ENCODE measurements at places on chromosomes 4 and X.

GRCh38 chr4:138894709-138895108 lies 120.9 kb upstream of the NOCT start:
- DNase-seq = no peak

DNA sequence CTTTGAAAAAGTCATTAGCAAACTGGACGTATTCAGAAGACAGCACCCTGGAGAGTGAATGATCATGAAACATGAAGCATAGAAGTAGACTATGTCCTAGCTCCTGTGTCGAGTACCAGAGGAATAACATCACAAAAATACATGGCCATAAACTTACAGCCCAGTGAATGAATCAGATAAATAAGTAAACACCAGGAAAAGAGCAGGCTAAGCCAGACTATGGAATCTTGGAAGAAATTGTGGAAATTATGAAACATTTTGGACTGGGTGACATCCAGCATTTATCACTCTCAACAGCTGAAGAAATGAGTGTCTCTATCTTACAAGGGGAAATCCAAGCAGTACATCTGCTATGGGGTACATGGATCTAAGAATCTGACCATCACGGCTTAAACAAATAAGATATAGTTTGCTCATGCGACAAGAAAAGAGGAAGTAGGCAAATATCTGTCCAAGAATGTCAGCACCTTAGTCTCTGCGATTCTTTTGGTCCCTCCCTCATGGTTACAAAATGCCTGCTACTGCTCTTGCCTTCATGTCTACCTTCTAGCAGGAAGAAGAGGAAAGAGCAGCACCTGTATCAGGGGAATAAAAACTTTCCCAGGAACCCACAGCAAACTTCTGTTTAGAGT lies 481.5 kb downstream of the BCOR start:
- DNase-seq = no peak

GRCh38 chr4:159160242-159160641 lies 57.4 kb downstream of the RAPGEF2 start:
- no peak for DNase-seq

- no peak for DNase-seq
These were observed 47.1 kb upstream of the KLHL34 start for GRCh38 chrX:21705225-21705624.

DNA sequence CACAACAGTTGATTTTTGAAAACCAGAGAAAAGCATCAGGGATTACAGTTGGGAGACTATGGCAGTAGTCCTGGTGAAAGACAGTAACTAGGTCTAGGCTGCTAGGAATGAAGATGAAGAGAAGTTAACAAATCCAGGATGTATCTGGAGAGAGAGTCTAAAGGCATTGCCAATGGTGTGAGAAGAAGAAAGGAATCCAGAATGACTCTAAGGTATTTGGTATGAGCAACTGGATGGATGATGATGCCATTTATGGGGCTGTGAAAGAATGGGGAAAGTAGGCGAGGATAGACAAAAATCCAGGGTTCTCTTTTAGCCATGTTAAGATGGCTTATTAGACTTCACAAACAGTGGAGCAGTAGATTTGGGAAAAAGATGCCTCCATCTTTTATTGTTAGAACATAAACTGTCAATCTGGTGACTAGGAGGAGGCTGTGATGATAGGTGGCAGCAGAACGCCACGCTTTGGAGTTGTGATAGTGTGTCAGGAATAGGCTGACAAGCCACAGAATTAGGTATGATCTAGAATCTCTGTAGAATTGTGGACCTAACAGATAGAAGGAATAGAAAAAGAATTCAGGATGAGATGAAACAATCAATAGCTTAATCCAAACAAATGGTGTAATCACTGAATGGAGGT lies 27.3 kb upstream of the JADE1 start:
- DNase-seq = peak; percentile 41

DNA sequence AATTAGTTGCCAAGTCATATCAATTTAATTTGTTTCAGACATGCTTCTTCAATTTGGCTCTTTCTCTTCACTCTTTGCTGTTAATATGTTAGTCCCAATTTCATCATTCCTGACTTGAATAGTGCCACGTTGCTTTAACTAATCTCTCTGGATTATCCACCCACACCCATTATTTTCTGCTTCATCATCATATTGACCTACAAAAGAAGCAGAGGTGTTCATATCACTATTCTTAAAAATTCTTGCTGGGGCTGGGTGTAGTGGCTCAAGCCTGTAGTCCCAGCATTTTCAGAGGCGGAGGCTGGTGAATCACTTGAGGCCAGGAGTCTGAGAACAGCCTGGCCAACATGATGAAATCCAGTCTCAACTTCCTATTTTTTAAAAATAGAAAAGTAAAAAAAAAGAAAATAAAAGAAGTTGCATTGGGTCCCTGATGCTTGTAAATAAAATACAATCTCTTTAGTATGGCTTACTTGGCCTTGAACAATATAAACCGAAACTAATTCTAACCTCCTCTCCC lies 65.7 kb upstream of the KCNIP4 start:
- DNase-seq = no peak

- DNase-seq = no peak
These were observed 714.2 kb upstream of the LCORL start for GRCh38 chr4:18735740-18736268.

DNA sequence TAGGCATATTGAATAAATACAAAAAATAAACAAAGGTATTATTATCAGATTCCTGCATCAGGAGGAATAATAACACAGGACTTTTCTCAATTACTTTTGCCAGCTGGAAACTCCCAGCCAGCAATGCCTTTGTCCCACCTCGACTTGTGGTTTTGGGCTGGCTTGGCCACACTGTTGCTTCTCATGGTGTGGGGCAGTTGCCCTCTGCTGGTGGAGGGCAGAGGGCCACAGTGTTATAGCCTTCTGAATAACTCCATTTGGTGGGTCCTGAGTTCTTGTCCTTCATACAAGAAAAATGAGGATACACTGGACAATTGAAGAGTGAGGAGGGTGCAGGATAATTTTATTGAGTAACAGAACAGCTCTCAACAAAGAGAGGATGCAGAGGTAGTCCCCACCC lies 1206.0 kb upstream of the ADGRL3 start:
- DNase-seq = no peak

GRCh38 chrX:100098660-100099375 lies 311.3 kb downstream of the PCDH19 start:
- DNase-seq = no peak

GRCh38 chr4:168908093-168908492 lies 102.0 kb downstream of the CBR4 start:
- no peak for DNase-seq
